Brain pericyte (primary cell): ENCODE measurements at places on chromosomes 7 and 10.

DNA sequence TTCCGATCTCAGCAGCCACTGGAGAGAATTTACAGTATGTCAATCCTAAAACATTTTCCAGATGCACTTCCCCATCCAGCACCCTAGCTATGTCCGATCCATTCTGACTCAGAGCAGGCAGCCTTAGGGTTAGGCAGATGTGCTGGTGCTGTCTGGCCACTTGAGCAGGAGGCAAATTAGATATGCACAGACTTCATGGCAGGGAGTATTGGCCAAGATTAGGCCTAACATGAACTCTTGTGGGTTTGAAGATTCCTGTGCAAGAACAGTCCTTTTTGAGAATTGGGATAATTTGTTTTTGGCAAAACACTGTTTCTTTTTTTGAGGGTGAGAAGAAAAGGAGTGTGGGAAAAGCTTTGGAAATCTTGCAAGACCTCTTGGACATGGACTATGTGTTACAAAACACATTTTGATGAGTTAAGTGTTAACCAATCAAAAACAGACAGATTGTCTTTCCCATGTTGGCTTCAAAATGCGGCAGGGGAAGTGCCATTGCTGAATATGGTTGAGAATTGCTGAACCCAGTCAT is 218.6 kb upstream of the INHBA start:
- no peak for DNase-seq

DNA sequence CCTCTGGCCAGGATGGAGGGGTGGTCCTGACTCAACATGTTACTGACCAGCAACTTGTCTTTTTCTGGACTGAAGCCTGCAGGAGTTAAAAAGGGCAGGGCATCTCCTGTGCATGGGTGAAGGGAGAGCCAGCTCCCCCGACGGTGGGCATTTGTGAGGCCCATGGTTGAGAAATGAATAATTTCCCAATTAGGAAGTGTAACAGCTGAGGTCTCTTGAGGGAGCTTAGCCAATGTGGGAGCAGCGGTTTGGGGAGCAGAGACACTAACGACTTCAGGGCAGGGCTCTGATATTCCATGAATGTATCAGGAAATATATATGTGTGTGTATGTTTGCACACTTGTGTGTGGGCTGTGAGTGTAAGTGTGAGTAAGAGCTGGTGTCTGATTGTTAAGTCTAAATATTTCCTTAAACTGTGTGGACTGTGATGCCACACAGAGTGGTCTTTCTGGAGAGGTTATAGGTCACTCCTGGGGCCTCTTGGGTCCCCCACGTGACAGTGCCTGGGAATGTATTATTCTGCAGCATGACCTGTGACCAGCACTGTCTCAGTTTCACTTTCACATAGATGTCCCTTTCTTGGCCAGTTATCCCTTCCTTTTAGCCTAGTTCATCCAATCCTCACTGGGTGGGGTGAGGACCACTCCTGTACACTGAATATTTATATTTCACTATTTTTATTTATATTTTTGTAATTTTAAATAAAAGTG is 6.0 kb downstream of the PLAU start:
- DNase-seq, result no peak

DNA sequence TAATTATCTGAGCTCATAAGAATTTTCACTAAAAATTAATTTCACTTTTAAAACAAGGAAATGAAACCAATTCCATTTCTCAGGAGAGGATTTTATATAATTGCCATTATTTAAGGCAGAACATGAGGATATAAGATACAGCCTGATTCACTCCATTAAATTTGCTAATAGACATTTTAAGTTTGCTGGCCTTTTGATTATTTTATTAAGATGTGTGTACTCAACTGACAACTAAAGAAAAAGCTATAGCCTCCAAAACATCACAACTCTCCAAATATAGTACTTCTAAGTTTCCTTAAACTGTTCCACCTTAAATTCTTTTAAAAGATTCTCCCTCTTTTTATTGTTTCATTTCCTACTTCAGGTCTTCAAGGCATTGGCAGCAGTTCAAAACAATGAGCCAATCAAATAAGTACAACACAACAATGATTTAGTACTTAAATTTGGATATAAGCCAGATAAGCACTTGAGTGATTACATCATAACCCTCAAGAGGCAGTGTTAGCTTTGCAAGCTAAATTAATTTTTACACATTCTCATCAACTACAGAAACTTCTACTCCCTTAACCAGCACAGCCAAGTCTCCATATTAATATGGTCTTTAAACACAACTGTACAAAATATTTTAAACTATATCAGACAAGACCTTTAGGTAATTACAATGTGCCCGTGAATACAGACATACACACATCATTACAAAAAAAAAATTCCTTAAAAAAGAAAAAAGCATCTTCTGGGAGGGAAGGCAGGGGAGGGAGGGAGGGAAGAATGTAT is 121.8 kb downstream of the KMT2C start:
- DNase-seq, result peak; percentile 46

DNA sequence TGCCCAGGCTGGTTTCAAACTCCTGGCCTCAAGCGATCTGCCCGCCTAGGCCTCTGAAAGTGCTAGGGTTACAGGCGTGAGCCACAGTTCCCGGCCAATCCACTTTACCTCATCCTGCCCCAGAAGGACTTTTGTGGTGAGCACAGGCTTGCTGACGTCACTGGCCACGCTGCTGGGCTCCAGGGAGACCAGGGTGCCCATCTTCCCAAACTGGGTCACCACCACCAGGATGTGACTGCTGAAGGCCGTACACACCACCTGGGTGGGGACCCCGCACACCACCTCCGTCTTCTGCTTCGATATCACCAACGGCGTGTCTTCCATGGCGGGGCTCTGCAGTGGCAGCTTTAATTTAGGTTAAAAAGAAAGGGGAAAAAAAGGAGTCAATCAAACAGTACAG is 816 bp downstream of the PSMG3 start:
- DNase-seq, result no peak

DNA sequence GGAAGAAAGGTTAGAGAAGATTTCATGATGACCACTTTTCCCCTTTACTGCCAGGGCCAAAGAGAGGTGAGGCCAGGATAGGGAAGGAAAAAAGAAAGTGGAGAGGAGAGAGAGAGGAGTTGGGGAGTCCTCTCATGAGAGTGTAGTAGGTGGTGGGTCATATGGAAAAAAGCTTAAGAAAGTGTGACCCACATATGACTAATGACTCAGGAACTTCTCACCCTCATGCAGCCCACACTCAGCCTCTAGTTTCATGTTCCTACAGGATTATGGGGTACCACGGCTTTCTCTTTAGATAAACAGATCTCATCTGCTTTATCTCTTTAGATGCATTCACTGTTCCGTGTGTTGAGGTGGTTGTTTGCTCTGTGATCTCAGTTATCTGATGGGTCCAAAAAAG is 462.5 kb upstream of the IGFBP3 start:
- no peak for DNase-seq

DNA sequence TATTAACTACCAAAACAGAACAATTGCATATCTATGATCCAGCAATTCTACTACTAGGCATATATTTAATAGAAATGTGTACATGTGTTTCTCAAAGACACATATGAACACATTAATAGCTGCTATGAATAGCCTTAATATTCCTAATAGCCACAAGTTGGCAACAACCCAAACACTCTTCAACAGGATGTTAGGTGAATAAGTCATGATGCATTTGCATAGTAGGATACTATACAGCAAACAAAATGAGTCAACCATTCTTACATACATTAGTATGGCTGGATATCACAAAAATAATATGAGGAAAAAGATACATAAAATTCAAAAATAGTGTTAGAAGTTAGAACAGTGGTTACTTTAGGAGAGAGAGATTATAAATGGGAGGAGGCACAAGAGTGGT is 26.8 kb upstream of the ZNF746 start:
- DNase-seq, result no peak

- no peak for DNase-seq
Measured at GRCh38 chr7:53642361-53642760, 606.9 kb downstream of the POM121L12 start.

GRCh38 chr7:415646-416525 is 103.8 kb downstream of the PDGFA start:
- DNase-seq, result no peak

DNA sequence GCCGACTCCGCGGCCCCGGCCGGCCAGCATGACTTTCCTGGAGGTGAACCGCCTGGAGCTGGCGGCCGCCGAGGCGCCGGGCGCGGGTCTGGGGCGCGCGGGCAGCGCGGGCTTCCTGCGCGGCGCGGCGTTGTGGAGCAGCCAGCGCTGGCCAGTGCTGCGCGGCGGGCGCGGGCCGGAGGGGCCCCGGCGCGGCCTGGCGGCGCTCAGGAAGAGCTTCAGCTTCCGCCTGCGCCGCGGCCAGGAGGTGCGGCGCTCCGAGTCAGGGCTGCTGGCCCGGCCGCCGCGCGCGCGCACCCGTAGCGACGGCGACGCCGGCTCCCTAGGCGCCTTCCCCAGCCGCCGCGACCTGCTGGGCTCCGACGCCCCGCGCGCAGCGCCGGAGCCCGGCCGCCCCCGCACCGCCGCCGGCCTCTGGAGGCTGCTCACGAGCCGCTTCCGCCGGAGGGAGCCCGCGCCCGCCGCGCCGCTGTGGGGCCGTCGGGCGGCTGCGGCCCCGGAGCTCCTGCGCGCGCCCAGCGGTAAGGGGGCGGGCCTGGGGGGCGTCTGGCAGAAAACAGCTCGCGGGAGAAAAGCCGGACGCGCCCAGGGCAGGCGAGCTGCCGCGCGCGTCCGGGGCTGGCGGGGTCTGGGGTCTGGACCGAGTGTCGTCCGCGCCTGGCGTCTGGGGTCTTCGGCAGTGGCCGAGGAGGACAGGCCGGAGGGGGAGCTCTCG is 29.0 kb downstream of the AGAP3 start:
- DNase-seq, result no peak

DNA sequence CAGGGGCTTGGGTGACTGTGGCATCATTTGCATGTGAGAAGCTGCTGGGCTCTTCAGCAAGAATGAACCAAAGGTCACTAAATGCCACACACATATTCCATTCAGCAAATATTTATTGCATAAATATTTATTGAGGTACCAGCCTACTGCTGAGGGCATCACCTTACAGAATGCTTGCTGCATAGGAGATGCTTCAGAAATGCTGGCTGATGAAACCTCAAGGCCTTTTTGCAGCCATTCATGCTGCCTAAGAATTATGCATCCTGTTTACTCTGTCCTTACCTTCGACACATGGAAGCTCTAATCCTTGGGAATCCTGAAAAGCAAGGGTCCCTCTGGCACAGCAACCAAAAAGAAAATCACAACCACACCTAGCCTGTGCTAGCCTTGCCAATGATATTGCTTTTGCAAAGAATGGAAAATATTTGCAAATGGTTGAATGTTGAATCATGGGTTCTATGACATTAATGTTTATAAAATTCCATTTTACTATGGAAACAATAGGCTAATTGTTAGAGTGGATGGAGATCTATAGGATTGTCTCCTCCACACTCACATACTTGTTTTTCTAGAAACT is 79.6 kb downstream of the PCGF5 start:
- DNase-seq, result no peak

DNA sequence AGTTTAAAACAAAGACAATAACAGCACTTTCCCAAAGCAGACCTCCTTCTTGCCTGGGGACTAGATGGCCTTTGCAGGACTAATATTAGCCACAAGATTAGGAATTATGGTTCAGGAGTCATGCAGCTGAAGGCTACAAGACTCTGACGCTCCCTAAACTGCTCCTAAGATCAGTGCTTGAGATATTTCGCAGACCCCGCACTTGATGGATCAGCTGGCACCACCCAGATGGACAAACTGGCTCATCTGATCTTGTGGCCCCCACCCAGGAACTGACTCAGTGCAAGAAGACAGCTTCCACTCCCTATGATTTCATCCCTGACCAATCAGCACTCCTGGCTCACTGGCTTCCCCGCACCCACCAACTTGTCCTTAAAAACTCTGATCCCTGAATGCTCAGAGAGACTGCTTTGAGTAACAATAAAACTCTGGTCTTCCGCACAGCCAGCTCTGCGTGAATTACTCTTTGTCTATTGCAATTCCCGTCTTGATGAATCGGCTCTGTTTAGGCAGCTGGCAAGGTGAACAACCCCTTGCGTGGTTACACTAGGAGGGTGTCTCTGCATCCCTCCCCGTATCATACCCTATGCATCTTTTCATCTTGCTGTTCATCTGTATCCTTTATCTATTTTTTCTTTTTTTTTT is 26.9 kb upstream of the NRBF2 start:
- DNase-seq, result peak; percentile 41

DNA sequence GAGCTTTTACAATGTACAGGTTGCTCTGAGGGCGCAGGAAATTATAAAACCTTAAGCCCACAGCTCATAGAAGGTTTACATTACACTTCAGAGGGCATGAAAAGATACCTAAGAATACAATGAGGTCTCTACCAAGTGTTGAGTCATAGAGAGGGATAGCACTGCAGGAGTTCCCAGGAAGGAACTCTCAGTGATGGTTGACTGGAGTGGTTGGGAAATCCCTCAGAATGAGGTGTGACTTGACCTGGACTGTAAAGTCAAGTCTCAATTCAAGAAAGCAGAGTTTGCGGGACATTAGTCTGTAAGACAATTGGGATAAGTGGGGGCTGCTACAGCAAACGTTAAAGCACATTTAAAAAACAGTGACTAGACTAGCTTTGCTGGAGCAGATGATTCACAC is 21.9 kb downstream of the TNKS2 start:
- DNase-seq, result no peak

- no peak for DNase-seq
Measured at GRCh38 chr7:22173685-22174573, 183.0 kb downstream of the RAPGEF5 start.

- DNase-seq, result no peak
Measured at GRCh38 chr10:54869022-54869421, 68.0 kb upstream of the PCDH15 start.

DNA sequence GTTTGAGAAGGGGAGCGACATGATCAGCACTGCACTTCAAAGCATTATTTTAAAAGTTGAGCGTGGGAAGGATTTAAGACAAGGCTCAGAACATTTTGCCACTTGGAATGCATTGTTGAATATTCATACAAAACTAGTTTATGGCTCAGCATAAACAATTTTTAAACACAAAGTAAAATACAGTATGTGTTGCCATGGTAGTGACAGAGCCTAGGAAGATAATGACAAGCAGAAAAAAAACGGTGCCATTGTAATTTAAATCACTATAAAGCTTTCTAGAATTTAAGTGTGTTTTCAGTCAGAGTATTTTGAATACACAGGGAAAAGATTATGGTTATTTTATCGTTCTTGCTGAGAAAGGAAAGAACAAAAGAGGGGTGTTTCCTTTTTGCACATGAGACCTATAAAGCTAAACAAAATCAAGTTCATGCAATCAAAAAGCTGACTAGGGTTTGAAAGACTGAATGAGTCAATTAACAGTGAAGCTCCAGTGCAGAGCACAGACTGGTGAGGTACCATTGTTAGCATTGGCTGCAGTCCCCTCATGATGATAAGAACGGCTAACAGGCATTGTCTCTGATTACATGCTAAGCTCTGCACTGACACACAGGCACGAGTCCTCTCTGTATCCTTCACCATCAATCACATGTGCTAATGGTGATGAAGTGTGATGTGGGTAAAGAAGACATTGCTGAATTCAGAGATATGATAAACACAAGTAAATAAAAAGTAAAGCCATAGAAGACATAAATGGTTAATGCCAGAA is 181.9 kb upstream of the VSTM2A start:
- no peak for DNase-seq
